ENCODE measurements at places on chromosomes 5 and 9. TPM values are rescaled to one million over a fixed set of nuclear protein-coding genes. Genes with fewer than 3 reads are reported as not detected.
A peak's percentile ranks its signal among the peaks of the same experiment; 100 is the strongest.

The THOC3 gene
- total RNA-seq = 63.5 TPM

The CAMK2A gene
- total RNA-seq = not detected

The TAF1L gene
- total RNA-seq = not detected

The ST8SIA4 gene
- total RNA-seq = 53.5 TPM

The NUDT12 gene
- 0.86 TPM for total RNA-seq

The OBP2B gene
- not detected for total RNA-seq

The COL23A1 gene
- 0.28 TPM for total RNA-seq

The OTP gene
- total RNA-seq = not detected

DNA sequence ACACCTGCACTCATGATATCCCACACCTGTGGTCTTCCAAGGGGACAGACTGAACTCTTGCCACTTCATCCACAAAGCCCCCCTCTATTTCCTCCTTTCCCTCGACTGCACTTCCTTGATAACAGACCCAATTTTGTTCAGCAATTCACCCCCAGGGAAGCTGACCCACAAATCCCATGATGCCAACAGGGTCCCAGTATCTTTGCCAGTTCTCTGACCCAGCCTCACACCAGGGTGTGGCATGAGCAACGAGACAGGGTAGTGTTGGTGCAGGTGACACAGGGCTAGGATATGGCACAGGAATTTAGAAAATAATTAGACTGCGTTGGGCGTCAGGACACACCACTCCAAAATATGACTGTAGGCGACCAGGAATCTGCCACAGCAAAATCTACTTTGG lies 30.2 kb upstream of the KCNIP1 start:
- DNase-seq = no peak

GRCh38 chr5:111254613-111255012 lies 30.4 kb downstream of the CAMK4 start:
- peak; percentile 38 for DNase-seq

DNA sequence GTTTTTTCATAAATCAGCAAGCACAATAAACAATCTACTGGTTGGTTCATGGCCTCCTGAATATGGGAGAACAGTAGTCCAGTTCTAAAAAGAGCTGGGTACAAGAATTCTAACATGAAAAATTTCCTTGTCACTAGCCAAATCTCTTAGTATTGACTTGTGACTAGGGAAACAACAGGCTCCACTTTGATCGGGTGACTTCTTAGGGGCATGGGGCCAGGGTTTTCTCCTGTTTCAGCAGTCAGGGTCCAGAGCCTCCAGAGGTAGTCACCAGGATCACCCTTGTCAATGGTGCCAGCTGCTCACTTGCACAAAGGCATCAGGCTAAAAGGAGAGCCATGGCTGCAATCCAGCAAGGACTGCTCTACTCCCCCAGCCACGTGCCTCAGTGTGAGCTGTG lies 38.1 kb downstream of the LPAR1 start:
- no peak for DNase-seq

DNA sequence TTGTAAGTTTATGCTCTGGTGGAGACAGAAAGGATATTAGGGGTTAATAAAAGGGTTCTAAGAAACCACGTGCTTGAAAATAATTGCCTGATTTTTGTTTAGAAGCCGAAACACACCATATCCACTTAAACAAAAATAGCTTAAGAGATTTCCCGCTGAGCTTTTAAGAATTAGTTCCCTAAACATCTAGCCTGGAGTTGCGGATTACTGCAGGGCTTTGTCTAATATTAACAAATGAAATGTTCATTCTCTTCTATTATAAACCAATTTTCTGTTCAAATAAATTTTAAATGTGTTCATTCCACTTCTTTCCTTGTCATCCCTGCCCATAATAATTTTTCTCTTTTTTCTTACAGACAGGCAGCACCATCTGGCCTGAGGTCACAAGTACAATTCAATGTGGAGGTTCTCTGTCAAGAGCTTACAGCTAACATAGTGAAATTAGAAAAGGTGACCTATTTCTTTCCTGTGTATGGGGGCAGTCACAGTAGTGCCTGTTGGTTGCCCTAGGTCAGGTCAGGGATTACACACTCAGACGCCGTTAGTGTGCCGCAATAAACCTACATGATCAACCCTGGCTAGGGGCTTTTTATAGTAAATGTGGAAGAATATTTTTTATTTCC lies 65.3 kb downstream of the GRAMD2B start:
- DNase-seq = no peak

DNA sequence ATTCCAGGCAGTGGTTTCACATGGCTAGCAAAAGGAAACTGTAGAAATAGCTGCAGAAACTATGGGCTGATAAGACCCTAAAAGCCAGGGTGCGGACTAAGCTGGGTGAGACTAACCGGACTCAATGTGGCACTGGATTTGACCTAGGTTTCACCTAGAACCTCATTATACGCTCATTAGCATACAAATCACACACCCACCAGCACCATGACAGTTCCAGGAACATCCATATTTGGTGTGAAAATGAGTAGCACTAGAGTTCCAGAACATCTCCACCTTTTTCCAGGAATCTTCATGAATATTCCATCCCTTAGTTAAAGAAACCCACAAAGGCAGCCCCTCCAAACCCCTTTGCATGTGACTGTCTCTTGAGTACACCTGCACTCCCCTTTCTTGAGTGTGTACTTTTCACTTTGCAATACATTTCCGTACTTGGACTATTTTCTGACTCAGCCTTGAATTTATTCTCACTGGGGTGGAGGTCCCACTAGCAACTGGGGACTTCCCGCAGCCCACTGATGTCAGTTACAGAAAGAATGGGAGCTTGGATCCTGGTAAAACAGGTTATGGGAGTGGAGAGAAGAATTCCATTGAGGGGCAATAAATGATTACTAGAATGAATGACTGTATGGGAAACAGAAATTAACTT lies 58.0 kb upstream of the SPATA31C2 start:
- no peak for DNase-seq

DNA sequence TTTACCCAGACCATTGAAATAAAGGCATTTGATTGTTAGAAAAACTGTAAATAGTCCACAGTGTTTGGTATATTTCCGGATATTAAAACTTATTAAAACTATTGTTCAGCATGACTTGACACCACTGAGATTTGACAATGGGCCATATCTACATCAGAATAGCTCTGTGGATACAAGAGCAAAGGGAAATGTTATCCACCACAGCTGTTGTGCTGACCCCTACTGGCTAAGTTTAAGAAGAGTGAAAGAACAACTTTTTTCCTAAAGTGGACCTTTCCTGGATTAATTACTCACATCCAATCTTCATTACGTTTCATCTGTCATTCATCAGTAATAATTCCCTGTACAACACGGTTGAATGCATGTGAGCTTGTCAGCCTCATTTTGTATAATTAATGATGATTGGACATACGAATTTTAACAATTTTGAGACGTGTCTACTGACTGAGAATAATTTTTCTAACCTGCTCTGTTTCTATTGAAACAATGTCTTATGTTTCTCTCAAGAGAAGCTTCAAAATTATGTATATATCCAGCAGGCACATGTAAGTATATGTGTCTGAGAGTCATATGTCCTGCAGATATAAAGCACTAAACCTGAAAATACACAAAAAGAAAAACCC lies 1952.6 kb downstream of the MAT2B start:
- DNase-seq = no peak

GRCh38 chr5:93831449-93831848 lies 90.0 kb upstream of the POU5F2 start:
- no peak for DNase-seq

- DNase-seq = no peak
These were observed 13.1 kb downstream of the RETREG1 start for GRCh38 chr5:16603701-16604100.

- DNase-seq = no peak
These were observed at the start of gene TMOD1 for GRCh38 chr9:97501177-97501971. TMOD1 (plus strand) TSS chr9:97501666; CDS start chr9:97524189, 22,523 bp downstream.

DNA sequence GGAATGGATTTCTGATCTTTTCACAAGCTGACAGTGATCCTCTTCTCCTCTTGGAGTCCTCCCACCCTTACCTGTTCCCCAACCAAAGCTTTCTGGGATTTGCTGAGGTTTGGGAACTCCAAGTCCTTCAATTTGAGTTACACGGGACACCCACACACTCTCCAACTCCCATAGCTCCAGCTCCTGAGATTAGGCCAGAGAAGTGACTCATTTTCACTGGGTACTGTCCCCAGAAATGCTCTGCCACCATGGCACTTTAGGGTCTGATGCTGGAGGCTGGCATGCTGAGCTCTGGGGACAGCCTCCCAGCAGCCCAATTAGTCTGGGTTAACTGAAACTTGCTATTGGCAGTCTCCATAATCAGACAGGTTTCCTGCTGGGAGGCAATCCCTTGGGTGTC lies 14.0 kb upstream of the HRCT1 start:
- DNase-seq = no peak

DNA sequence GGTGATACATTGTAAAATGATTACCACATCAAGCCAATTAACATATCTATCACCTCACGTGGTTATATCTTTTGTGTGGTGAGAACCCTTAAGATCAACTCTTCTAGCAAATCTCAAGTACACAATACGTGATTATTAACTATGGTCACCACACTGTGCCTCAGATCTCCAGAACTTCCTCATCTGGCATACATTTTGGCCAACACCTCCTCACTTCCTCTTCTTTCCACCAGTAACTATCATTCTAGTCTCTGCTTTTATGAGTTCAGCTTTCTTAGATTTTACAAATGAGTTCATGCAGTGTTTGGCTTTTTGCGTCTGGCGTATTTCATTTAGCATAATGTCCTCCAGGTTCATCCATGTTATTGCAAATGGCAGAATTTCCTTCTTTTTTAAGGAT lies 35.8 kb downstream of the PRKACG start:
- no peak for DNase-seq

DNA sequence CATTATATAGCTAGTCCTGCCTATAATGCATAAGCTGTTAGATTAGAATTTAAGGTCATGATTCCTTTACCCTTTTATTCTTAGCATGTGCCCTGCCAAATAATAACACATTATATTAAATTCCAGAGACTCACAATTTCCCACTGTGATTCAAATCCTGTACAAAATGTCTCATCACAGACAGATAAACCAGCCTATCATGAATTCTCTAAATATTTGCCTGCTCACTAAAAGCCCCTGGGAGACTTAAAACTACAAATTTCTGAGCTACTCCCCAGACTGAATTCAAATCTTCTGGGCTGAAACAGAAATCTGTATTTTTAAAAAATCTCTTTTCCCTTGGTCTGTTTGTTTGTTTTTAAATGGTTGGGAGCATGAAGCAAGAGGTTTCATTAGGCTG lies 32.7 kb downstream of the GAPT start:
- no peak for DNase-seq

DNA sequence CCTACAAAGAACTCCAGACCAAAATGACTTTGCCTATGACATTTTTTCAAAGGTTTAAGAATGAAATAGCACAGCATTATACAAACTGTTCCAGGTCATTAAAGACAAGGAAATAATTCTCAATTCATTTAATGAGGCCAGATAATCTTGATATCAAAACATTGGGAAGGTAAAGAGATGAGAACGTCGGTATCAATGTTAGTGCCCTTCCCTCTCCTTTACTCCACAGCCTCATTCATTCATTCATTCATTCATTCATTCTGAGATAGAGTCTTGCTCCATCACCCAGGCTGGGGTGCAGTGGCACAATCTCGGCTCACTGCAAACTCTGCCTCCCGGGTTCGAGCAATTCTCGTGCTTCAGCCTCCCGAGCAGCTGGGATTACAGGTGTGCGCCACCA lies 64.0 kb downstream of the NACC2 start:
- no peak for DNase-seq

- no peak for DNase-seq
These were observed 24.7 kb downstream of the STK10 start for GRCh38 chr5:172163346-172163745.

DNA sequence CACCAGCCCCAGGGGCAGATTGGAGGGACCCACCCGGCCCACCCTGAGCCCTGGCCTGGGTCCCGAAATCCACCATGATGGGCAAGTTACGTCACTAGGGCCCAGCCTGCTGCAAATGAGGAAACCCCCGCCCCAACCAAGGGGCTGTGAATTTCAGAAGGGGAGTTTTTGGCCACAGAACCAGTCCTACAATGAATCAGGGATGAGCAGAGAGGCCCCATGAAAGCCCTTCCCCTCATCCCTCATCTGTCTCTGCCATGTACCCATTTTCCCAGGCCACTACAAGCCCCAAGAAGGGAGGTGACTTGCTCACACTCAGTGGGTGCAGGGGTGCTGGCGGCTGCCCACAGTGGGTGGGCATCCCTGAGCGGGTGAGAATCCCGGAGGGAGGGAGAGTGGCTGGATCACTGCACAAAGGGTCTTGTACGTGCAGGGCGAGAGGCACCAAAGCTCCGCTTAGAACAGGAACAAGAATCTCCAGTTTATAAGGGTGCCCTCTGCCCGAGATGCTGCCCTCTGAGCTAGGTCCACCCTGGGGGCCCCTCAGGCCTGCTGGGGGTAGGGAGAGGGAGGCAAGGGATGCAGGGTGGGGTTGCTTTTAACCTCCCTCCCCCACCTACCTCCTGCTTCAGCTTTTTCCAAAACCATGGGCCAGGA lies 10.4 kb upstream of the TCF7 start:
- no peak for DNase-seq

DNA sequence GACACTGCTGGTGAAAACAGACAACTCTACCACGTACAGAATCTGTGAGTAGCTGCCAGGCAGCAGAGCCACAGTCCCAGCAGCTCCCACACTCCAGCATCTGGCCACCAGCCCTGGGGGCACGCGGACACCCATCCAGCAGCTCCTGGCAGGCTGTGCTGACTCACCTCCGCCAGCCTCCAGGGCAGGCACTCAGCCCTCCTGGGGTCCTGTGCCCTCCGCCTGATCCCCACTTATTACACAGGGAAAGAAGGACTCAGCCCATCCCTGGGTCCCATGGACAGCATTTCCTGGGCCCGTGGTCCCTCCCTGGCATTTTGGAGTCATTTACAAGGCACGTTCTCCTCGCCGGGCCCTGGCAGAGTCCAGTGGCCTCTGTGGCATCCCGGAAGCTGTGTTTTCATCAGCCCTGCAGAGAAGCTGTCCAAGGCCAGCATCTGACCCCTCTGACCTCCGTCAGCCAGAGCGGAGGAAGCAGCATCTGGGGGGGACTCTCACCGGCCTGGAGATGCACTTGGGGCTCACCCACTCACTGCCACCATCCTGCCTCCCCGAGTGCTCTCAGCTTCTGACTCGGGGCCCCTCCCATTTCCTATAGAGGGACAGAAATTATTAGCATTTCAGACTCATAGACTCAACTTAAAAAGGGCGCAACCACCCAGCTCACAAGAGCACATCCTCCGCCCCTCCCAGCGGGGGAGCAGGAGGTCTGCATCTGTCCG lies 21.6 kb downstream of the PAEP start:
- DNase-seq = no peak

GRCh38 chr5:77423022-77423750 lies 68.9 kb downstream of the WDR41 start:
- DNase-seq = no peak

GRCh38 chr5:15255576-15255975 lies 244.4 kb upstream of the FBXL7 start:
- DNase-seq = no peak

GRCh38 chr5:13585324-13585723 lies 359.2 kb downstream of the DNAH5 start:
- no peak for DNase-seq
